CD4-positive, CD25-positive, alpha-beta regulatory T cell (primary cell): ENCODE measurements at places on chromosomes 1 and 21. TPM values are rescaled to one million over a fixed set of nuclear protein-coding genes. Genes with fewer than 3 reads are reported as not detected.

GRCh38 chr1:17196496-17197185, 8.3 kb upstream of the PADI1 start:
- no peak for DNase-seq
- peaks cover 4% of the 10 kb centered on the region for H3K4me1 ChIP-seq
- H3K36me3 ChIP-seq: no peaks in the 10 kb centered on the region
- no peak overlapping the region for H3K27ac ChIP-seq

DNA sequence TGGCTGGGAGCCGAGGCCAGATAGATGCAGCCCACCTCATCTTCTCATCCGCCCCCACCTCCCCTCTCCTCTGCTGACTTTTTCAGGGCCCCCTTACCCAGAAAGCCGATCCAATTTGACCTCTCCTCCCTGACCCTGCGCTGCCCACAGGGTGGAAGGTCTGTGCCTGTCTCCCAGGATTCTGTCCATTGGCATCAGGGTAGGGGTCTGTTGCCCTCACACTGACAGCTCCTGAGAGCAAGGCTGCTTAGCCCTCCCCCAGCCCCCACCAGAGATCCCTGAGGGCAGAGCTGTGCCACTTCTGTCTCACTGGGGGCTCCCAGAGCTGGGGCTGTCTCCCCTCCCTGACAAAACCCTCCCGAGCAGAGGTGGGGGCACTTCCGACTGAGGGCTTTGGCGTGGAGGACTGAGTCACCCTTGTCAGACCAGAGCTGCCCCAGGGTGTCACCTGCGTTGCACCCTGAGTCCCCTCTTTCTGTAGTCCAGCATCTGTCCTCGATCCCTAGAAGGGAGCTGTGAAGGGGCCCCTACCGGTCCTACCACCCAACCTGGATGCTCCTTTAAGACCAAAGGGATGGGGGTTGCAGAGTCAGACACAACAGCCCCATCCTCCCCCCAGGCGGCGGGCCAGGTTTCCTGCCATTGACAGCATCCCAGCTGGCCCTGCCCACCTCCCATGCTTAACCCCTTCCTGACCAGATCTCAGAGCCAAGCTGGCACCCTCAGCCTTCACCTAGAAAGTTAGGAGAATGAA, 2.4 kb upstream of the FAM110D start:
- DNase-seq: no peak
- no peak overlapping the region for H3K4me3 ChIP-seq
- H3K36me3 ChIP-seq: no peaks in the 10 kb centered on the region
- H3K27me3 ChIP-seq: peaks cover 9% of the 10 kb centered on the region
- H3K27ac ChIP-seq: no peak overlapping the region

GRCh38 chr1:1221887-1222574, 8.1 kb upstream of the TNFRSF4 start:
- H3K27ac ChIP-seq: no peak overlapping the region
- no peak for DNase-seq
- H3K4me1 ChIP-seq: peaks cover 22% of the 10 kb centered on the region
- H3K36me3 ChIP-seq: peaks cover 39% of the 10 kb centered on the region
- no peak overlapping the region for H3K4me3 ChIP-seq

DNA sequence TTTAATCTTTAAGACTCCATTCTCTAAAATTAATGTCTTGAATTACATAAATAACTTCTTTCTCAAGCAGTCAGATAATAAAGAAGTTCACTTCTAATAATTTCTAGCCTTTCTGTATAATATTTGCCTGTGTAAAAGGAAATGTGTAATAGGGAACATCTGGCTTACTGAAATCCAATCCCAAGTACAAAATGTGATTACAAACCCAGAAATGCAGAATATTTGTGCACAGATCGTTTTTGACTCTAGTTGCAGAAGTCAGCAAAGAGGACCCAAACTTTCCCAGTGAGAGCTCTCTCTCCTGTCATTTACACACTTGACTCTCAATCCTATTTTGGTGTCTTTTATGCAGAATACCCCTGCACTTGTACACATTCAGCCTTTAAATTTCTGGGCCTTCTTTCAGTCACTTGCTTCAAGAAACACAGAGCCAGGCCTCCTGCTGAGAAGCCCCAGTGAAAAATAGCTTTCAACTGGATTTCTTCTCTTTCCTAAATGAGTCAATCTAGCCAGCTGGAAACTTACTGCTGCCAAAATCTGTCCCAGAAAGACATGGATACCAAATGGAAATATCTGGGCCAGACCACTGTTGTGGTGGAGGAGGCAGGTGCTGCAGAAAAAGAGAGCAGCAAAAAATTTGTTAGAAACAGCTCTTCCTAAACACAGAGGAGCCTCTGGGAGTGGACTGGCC, 68.5 kb upstream of the ADAM30 start:
- H3K27me3 ChIP-seq: no peaks in the 10 kb centered on the region
- H3K4me3 ChIP-seq: no peak overlapping the region
- H3K36me3 ChIP-seq: peaks cover 63% of the 10 kb centered on the region
- DNase-seq: no peak

- H3K27ac ChIP-seq: no peak overlapping the region
- H3K4me3 ChIP-seq: no peak overlapping the region
- no peaks in the 10 kb centered on the region for H3K4me1 ChIP-seq
- no peaks in the 10 kb centered on the region for H3K27me3 ChIP-seq
- no peaks in the 10 kb centered on the region for H3K36me3 ChIP-seq
Observed at GRCh38 chr1:216458812-216459211, 35.6 kb upstream of the USH2A start.

CLCNKB gene
- polyA plus RNA-seq: not detected

SPRR1B gene
- not detected for polyA plus RNA-seq

TMEM269 gene
- 0.12 TPM for polyA plus RNA-seq

AUNIP gene
- polyA plus RNA-seq: 0.26 TPM
